ENCODE measurements at places on chromosomes 3 and 15.

DNA sequence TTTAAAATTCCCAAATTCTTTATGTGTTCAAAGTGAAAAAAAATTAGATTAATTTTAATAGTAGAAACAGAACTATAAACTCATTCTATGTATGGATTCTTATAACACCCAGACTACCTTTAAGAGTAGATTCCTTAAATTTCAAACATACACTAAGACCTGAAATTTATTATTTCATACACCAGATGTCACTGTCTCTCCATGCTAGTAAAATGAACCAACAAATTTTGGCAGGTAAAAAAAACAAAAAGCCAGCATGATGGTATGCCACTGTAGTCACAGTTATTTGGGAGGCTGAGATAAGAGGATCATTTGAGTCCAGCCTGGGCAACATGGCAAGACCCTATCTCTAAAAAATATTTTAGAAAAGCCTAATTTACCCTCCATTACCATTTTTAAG, 461.3 kb upstream of the NAALADL2 start:
- DNase-seq = no peak

- DNase-seq = no peak
These were observed 1178.0 kb downstream of the ROBO1 start for GRCh38 chr3:78589778-78590177.

DNA sequence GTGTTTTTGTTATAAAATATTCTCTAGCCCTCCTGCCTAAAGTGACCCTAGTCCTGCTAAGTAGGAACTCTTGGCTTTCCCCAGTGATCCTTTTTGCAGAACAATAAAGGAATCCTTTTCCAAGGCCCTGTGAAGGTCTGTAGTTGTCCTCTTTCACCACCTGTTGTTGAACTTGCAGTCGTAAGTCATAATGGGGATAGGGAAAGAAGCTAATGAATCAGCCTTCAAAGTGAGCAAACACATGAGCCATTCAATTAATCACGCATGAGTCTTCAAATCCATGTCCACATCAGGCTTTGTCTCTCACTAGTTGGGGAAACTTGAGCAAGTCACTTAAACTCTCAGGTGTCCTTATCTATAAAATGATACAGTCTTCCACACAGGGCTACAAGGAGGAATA, 27.6 kb downstream of the ZNF860 start:
- no peak for DNase-seq

- DNase-seq = peak; percentile 63
These were observed 49.5 kb downstream of the APBA2 start for GRCh38 chr15:28935316-28935715.

DNA sequence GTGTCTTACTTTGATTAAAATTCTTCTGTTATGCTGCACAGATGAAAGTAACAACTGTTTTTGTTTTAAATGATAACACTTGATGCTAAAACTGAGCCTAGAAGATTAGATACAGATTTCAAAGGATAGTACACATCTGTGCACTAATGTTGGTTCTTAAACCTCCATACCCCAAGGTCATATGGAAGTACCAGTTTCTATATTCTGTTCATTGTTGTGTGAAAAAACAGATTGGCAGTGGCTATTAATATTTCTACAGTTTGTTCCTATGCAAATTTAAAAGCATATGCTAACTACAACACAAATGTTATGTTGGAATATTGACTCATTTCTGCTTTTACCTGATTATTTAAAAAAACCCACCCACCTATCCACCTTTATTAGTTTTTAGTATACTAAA, 32.0 kb upstream of the GBE1 start:
- DNase-seq = no peak

GRCh38 chr3:46923559-46924350, 46.2 kb downstream of the PTH1R start:
- DNase-seq = peak; percentile 77

DNA sequence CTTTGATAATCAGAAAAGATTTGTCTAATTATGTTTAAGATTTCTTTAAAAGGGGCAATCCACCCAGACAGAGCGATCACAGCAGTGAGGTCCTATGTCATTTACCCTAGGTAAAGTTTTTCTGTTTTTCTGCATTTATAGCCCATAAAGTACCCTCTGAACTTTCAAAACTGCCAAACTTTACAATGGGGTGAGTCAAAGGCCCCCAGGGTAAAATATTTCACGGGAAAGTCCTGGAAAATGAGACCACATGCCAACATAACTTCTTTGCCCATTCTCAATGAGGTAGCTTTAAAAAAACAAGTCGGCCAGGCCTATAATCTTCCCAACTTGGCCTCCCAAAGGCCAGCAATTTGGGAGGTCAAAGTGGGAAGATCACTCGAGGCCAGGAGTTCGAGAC, 53.0 kb downstream of the SUCLG2 start:
- DNase-seq = no peak

- DNase-seq = no peak
These were observed 11.9 kb downstream of the C2CD4B start for GRCh38 chr15:62153228-62153627.

- DNase-seq = no peak
These were observed 68.5 kb downstream of the CHSY1 start for GRCh38 chr15:101183226-101183930.

- no peak for DNase-seq
These were observed 50.9 kb downstream of the PCNP start for GRCh38 chr3:101624857-101625256.

DNA sequence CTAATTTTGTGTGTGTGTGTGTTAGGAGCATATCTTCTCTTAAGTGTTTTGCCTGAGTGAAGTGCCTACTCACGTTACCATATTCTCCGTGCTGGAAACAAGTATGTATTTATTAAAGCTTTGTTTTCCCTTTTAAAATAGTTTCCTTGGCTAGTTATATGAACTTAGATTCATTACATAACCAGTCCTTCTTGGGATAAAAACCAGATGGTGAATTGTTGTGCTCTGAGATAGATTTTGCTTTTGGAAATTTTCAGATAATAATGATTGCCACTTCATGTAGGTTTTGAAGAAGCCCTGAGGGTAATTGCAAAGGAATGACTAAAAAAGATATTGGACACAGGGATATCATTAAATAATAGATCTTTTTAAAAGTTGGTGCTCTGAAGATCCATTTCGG, 390.2 kb upstream of the SGO1 start:
- DNase-seq = no peak

DNA sequence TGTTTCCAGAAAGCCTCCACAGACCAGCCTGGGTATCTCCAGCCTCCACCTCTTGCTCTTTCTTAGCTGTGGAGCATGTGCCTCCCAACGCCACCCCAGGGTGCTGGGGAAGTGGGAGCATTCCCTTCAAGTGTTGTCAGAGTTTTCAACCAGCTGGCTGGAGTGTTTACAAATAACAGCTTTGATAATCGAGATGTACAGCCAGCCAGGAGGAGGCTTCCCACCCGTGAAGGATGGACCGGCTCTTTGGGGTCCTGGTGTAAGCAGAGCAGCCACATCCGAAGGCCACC, 8.5 kb upstream of the OXTR start:
- DNase-seq = no peak

DNA sequence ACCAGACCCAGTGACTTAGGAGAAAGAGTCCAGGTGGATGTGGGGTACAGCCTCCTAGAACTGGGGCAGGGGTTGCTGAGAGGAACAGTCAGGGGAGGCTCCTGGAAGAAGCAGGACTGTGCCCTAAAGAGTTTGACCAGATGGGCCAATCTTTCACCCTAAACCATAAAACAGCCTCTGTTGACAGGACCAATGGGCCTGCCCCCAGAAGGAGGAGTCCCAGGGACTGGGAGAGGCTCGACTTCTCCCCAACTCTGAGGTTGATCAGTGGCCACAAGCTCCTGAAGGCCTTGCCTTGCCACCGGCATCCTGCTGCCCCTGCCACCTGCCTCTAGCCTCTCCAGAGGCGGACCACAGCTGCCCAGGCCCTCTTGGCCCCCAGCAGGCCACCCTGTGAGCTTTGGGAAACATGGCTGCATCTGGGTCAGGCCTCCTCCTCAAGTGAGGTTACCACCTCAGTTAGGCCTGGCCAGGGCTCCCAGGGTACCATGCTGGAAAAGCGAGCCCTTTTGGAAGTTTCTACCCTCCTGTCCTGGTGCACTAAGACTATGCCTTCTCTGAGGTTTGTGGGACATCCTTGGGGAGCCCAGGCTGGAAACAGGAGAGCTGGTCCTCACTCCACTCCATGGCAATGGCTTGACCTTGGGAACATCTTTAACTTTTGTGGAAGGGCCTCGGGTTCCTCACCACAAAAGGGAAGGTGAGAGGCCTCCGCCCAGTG, 2.8 kb downstream of the VIPR1 start:
- DNase-seq = peak; percentile 70

- DNase-seq = no peak
These were observed 124.3 kb downstream of the CHSY1 start for GRCh38 chr15:101127506-101128076.

- no peak for DNase-seq
These were observed 14.3 kb downstream of the ANP32A start for GRCh38 chr15:68806220-68807060.

- no peak for DNase-seq
These were observed 38.6 kb downstream of the CNTN3 start for GRCh38 chr3:74575857-74576256.

GRCh38 chr3:4757575-4758248, 221.5 kb upstream of the BHLHE40 start:
- peak; percentile 56 for DNase-seq

- DNase-seq = no peak
These were observed 23.7 kb downstream of the CFAP92 start for GRCh38 chr3:128969993-128970739.

DNA sequence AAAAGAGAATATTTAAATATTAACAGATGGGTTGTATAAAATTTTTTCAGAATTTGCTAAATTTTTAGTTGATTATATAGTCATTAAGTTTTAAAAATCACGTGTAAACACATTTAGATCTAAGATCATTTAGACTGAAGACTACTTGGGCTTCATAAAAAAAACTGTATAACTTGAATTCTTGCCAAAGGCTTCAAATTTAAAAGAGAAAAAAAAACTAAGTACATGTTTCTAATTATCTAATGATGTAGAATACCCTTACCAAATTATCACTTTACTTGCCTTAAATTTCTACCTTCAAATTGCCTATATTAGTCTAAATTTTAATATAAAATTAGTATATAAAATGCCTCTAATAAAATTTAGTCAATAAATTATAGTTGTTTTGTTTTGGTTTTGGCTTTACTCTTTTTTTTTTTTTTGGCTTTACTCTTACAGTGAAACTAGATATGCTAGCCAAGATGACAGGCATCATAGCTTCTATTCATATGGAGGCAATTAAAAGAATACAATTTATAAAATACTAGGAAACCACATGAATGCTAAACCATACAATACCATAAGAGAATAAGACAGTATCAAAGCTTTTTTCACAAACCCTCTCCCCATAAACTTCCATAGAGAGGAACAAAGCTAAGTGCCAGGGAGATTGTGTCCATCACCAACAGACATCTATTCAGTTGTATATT, 183.1 kb upstream of the KCNMB2 start:
- no peak for DNase-seq

- DNase-seq = no peak
These were observed 92.1 kb upstream of the PLAAT1 start for GRCh38 chr3:193148688-193149473.

All from cardiac septum (tissue), 1 donor.